ENCODE measurements at places on chromosomes 4 and X. TPM values are rescaled to one million over a fixed set of nuclear protein-coding genes. Genes with fewer than 3 reads are reported as not detected.

DNA sequence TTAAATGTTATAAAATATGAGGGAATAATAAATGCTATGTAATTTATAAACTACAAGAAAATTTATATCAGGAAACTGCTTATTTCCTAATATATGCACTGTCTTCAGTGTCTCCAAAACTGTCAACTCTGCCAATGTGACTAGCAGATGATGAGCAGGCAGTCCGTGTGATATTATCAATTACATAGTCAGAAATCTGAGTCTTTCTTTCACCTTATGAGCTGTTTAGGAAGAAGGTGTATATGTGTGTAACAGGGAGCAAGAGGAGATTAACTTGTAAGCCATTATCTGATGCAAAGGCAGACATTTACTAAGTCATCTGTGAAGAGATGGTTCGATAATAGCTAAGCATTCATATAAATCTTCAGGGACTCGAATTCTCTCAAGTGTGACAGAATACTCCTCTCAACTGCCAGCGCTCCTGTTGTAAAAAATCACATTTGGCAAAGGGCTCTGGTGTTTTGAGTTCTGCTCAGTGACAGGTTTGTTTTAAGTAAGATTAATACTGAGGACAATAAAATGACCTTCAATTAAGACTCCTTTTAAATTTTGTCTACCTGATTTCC lies 79.7 kb downstream of the SNCA start:
- H3K4me1 ChIP-seq: peaks cover 6% of the 10 kb centered on the region
- no peak overlapping the region for H3K27ac ChIP-seq
- no peak for DNase-seq
- H3K27me3 ChIP-seq: no peaks in the 10 kb centered on the region
- no peak overlapping the region for H3K4me3 ChIP-seq
- no peaks in the 10 kb centered on the region for H3K36me3 ChIP-seq

GRCh38 chrX:111100191-111100590 lies 4.2 kb downstream of the PAK3 start:
- no peak overlapping the region for H3K4me3 ChIP-seq
- no peak for DNase-seq
- peaks cover 4% of the 10 kb centered on the region for H3K4me1 ChIP-seq

GRCh38 chr4:58261526-58261925 lies 1151.3 kb upstream of the IGFBP7 start:
- H3K4me3 ChIP-seq: no peak overlapping the region
- no peak overlapping the region for H3K27ac ChIP-seq
- H3K27me3 ChIP-seq: no peaks in the 10 kb centered on the region
- DNase-seq: no peak
- no peaks in the 10 kb centered on the region for H3K4me1 ChIP-seq

- H3K27ac ChIP-seq: no peak overlapping the region
- H3K4me3 ChIP-seq: no peak overlapping the region
- DNase-seq: no peak
- no peaks in the 10 kb centered on the region for H3K36me3 ChIP-seq
- peaks cover 6% of the 10 kb centered on the region for H3K4me1 ChIP-seq
- H3K27me3 ChIP-seq: no peaks in the 10 kb centered on the region
Observed at GRCh38 chr4:76301775-76302162, 4.8 kb upstream of the STBD1 start.

GRCh38 chr4:38034986-38035882 lies 75.0 kb downstream of the PTTG2 start:
- no peak overlapping the region for H3K4me3 ChIP-seq
- no peak for DNase-seq

DNA sequence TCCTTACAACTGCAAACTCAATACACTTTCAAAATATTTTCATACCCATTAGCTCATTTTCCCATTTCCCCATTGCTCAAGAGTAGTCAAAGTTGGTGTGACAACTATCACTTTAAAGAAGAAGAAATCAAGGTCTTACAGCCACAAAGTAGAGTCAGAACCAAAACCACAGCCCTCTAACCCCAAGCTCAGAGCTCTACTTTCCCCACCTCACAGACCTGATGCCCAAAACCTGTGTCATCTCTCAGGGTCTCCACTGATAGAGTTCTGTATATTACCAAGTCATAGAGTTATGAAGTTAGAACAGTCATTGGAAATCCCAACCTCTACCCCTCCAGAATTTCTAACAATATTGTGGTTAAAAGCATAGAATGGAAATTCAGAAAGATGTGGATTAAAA lies 505.8 kb downstream of the RAB28 start:
- H3K27ac ChIP-seq: no peak overlapping the region
- H3K4me3 ChIP-seq: no peak overlapping the region
- DNase-seq: no peak
- no peaks in the 10 kb centered on the region for H3K27me3 ChIP-seq

DNA sequence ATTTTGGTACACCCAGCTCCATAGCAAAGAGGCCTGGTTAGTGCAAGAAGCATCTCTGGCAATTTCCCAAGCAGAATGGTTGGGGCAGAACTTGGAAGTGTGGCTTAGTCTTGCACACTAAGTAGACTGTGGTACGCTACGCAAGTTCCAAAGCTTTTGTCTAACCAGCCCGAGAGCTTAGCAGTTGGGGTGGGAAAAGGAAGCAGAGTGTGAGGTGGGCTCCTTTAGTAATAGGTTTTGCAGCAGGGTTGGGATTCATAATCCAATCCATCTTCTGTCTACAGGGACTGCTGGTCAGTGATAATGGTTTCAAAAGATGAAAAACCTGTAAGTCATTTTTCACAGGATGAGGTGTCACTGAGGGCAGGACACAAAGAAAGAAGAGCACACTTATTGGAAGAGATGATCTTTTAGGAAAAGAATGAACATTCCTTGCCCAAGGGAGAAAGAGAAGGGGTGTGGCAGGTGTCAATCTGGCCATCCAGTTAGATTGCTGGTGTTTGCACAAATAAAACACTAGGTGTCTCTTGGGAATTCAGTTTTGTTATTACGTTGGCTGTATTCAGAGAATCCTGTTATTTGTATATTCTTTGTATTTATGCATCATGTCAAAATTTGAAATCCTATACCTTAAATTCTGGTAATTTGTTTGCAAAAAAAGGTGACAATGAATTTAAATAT lies 244.3 kb downstream of the GPAT3 start:
- no peaks in the 10 kb centered on the region for H3K27me3 ChIP-seq
- no peaks in the 10 kb centered on the region for H3K4me1 ChIP-seq
- no peak overlapping the region for H3K27ac ChIP-seq
- no peak overlapping the region for H3K4me3 ChIP-seq
- no peak for DNase-seq

NDUFB11 gene
- total RNA-seq: 82.0 TPM

NHSL2 gene
- total RNA-seq: 4.5 TPM
